ENCODE measurements at places on chromosomes 4 and X.

GRCh38 chrX:40012868-40013265, 84.9 kb downstream of the BCOR start:
- no peak for DNase-seq

GRCh38 chr4:181690498-181690897, 552.7 kb upstream of the TENM3 start:
- no peak for DNase-seq

DNA sequence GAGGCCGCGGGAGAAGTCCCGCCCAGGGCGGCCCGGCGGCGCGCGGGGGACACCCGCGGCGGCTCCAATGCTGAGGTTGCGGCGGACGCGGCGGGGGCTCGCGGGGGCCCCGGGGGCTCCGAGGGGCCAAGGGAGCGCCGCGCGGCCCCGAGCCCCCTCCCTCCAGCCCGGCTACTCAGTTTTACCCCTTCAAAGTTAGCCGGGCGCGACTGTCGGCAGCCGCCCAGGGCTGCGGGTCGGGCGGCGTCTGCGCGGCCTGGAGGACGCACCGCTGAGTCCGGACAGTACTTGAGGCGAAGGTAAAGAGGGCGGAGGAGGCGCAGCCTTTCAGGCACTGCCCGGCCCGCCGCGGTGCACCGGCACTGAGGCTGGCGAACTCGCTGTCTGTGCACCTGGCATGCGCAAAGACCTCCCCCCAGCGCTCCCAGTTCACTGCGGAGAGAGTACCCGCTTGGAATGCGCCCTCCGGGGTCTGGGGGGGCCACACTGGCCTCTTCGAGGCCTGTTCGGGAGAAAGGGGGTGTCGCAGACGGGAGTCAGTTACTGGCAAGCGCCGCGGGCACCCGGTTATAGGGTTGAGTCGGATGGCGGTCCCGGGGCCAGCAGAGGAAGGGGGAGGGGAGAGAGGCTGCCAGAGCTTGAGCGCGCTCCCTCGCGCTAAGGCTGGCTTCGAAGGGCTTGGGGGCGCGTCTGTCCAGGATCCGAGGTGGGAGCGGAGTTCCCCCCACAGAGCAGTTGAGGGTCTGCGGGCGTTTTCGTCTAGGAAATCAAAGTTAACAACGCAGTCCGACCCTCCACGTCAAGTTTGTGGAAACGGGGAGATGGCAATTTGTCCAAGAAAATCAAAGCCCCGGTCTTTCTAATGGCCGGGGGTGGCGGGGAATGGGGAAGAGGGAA, 1.1 kb downstream of the PCDH19 start:
- DNase-seq, result no peak

DNA sequence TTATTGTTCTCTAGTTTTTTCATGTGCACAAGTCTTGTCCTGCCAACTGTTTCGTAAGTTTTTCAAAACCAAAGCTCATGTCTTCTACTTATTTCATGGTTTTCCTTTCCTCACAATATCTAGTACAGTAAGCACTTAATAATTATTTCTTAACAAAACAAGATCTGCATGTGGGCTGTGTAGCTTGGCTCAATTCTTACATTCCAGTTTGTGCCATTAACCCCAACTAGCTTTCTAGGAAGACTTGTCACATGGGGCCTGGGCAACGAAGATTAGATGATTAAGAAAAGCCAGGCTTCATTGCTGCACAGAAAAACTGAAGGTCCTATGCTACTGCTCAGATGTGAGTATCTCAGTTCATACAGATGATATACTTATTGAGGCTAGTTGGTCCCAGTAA, 155.3 kb upstream of the TEX13A start:
- DNase-seq, result no peak

DNA sequence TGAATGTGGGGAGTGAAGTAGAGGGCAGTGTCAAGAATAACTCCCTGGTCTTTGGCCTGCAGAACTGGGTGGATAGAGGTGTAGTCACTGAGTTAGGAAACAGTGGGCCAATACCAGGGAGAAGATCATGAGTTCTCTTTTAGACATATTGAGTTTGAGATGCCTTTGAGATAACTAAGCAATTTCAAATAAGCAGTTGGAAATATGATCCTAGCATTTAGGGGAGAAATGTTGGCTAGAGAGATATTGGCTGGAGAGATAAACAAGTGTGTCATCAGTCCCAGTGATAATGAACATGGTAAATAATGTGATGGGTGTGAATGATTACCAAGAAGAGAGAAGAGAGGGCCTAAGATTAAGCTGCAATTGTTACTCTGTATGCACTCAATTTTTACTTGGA, 95.3 kb upstream of the HPRT1 start:
- DNase-seq, result no peak

GRCh38 chr4:4899202-4899925, 39.9 kb downstream of the MSX1 start:
- DNase-seq, result no peak

GRCh38 chrX:1778817-1779216, 164.0 kb downstream of the ASMT start:
- no peak for DNase-seq

All from NCI-H2081 treated with DMSO at 0.1 percent for 48 hours (cell line).